ENCODE measurements at places on chromosomes 4 and X.

- DNase-seq: no peak
These were observed 549 bp upstream of the GLRB start for GRCh38 chr4:157075401-157075800.

- DNase-seq: no peak
These were observed 5.8 kb downstream of the ATG4A start for GRCh38 chrX:108097380-108097779.

- DNase-seq: no peak
These were observed 184.8 kb downstream of the RAB28 start for GRCh38 chr4:13299343-13299742.

DNA sequence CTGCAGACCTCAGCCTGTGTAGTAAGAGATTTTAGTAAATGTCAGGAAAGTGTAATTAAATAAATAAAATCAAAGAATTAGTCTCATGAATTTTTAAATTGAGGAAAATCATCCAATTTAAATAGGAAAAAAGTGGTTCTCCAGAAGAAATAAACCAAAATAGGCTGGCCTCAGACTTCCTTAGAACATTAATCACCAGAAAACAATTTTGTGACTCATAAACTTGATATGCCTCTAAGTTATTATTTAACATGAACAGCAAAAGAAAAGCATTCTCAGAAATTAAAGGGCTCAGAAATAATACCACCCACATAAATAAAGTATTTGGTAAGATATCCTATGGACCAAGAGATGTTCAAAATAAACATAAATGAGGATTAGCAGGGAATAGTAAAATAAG, 14.3 kb downstream of the FAM47B start:
- DNase-seq: no peak

DNA sequence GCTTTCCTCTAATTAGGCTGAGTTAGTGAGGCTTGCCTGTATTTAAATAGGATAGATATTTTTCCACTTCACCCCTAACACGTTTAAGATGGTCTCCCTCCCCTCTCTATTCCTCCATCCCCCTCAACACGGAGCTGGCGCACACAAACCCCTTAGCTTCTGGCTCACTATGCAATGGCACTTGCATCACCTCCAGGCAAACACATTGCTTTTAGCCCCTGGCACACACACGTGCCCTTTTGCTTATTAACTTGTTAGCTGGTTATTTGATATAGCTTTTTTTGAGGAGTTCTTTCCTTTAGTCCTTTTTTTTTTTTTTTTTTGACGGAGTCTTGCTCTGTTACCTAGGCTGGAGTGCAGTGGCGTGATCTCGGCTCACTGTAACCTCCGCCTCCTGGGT, 94.3 kb downstream of the HDAC8 start:
- DNase-seq: no peak

- no peak for DNase-seq
These were observed 79.5 kb downstream of the CLNK start for GRCh38 chr4:10605031-10605430.

DNA sequence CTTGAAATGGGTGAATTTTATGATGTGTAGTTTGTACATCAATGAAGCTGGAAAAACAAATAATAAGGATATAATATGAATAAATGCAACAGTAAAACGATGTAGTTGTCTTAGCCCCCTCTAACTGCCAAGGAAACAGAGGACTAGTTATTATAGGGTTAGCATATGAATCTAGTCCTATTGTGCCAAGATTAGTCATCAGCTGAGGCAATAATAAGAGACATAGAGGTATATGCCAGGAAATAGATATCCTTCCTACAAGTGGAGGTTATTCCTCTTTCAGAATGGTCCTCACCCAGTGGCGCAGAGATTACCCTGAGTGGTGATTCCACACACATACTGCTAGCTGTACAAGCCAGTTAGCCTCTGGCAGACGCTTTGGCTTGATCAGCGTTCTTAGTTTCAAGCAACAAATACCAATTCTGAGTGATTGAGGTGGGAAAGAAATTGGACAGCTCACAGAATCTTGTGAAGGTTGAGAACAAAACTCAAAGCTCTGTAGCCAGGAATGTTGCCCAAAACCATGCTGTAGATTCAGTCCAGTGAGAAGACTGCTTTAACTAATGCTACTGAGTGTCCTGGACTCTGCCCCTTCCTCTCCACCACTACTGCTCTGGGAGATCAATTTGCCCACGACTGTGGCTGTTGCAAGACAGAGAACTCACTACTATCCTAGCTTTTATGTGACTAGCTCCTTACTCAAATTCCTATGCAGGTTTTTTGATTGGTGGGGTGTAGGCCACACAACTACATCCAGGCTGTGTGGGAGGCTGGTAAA, 27.0 kb upstream of the ZNF280C start:
- DNase-seq: no peak

- no peak for DNase-seq
These were observed 52.0 kb upstream of the HS3ST1 start for GRCh38 chr4:11480683-11481082.

GRCh38 chrX:16797358-16797757, 11.1 kb downstream of the TXLNG start:
- DNase-seq: no peak

- no peak for DNase-seq
These were observed 76.6 kb downstream of the ZNF182 start for GRCh38 chrX:47927212-47927611.

- no peak for DNase-seq
These were observed 55.8 kb upstream of the ARHGAP24 start for GRCh38 chr4:85419103-85419502.

GRCh38 chr4:41369680-41370079, 113.0 kb downstream of the UCHL1 start:
- DNase-seq: peak; percentile 51

DNA sequence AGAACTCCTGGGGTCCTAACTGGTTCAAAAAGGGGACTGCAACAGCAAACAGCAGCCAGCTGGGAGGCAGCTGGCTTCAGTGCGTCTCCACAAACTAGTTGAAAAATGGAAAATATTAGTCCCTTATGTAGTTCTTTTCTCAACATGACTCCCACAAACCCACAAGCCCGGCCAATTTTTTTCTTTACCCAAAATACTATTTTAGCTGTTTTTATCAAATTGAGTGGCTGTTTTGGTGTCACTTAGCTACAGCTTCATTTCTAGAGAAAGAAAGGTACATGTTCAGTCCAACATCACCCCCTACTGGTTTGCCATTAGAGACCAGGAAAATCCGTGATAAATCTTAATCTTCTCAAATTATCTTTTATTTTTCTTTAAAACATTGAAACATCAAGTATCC, 97.2 kb downstream of the GUCY2F start:
- DNase-seq: no peak

DNA sequence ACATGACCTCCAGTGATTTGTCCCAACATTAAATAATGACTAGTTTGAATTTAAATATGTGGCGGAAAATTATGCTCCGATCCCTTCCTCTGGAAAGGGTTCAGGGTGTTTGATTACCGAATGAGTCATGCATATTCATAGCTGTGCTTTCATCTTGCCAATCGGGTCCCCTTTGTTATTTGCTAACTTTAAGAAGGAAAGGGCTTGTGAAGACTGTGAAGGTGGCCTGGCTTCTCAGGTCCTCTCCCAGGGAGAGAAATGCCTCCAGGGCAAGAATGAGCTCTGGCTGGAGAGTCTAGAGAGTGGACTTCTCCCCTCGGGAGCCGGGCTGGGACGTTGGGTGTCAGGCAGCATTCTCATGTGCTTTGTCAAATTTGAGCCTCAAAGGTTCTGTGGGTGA, 155.5 kb upstream of the PSAPL1 start:
- no peak for DNase-seq

GRCh38 chr4:189533603-189534002, 407.1 kb upstream of the FRG1 start:
- DNase-seq: no peak

GRCh38 chrX:154378059-154378798, 866 bp upstream of the EMD start:
- DNase-seq: peak; percentile 56

- DNase-seq: no peak
These were observed 45.6 kb downstream of the SH3RF1 start for GRCh38 chr4:169225058-169225751.

DNA sequence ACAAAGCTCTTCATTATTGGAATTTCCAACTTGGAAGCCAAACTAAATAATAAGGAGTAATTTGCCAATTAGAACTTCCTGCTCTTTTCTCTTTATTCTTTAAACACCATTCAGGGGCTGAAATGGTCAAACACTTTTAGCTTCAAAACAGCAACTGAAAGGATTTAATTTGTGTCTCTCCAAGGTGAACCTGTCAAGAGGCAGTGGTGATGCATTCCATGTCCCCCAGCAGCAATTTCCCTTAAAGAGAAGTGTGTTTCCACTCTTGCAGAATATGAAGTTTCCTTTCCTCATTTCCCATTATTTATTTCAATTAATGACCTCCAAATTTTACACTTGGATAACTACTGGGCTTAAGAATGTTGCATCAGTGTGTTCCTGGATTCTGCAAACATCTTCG, 156.0 kb downstream of the COL25A1 start:
- no peak for DNase-seq

- peak; percentile 93 for DNase-seq
These were observed at the start of gene ZNF718 for GRCh38 chr4:124275-125081. ZNF718 (plus strand) TSS chr4:124501; CDS start chr4:124671, 170 bp downstream.

DNA sequence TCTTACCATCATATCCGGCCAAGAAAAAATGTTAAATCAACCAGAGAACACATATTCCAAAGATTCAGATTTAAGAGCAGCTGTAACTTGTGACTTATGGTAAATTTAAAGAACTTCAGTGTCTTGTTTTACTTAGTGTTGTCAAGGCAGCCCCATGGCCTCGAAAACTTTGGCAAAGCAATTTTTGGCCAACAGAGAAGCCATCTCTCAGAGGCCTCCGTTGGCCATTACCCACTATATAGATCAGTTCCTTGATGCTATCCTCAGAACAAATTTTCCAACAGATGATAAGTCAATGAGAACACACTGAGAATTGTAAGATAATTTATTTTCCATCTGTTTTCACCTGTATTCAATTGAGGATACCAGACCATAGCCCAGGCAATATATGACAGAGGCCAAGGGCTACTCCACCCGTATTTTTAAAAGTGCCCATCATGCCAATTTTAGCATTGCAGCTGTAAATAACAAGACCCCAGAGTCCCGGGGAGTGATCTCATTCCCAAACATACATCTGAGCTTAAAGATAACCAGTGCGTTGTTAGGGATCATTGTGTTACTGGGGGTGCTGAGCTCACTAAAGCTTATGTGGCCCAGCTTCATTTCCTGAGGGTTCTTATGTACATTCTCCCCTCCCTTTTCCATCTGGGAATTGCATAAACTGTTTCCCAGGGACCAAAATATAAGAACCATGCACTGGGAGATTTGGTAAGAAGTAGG, 50.0 kb upstream of the PDHA1 start:
- DNase-seq: no peak

GRCh38 chrX:111288841-111289240, 18.6 kb upstream of the CAPN6 start:
- DNase-seq: no peak

GRCh38 chr4:99612281-99612680, 37.7 kb downstream of the MTTP start:
- DNase-seq: no peak

DNA sequence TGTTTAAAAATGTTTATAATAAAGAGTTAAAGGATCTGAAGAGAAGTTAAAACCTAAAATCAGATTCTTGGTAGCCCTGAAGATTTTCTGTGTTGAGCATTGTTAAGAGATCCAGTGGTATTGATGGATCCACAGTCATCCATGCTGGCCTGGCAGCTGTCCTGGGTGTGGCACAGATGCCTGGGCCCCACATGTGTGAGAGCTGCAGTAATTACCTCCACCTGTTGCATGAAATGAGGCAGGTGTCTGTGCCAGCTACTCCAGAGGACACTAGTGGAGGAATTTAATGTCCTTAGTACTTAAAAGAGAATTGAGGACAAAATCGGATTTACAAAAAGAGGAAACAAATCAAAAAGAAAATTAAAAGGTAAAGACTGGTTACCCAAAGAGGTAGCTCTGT, 44.0 kb downstream of the MGST2 start:
- no peak for DNase-seq

DNA sequence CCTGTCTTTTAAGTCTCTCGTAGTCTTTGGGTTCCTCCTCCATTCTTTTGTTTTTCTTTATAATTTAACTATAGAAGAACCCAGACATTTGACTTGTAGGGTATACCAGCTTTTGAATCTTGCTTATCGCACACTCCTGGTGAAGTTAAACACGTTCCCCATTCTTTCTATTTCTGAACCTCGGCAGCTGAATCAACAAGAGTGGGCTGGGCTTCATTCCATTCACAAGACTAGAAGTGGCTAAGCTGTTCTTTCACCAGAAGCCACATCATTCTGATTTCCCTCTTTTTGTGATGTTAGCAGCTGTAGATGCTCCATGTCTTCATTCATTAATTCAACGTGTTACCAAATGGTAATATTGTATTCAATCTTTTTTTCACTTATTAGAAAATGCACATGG, 167.9 kb downstream of the CORIN start:
- DNase-seq: no peak

- DNase-seq: no peak
These were observed 22.9 kb upstream of the KDM5C start for GRCh38 chrX:53247928-53248327.

DNA sequence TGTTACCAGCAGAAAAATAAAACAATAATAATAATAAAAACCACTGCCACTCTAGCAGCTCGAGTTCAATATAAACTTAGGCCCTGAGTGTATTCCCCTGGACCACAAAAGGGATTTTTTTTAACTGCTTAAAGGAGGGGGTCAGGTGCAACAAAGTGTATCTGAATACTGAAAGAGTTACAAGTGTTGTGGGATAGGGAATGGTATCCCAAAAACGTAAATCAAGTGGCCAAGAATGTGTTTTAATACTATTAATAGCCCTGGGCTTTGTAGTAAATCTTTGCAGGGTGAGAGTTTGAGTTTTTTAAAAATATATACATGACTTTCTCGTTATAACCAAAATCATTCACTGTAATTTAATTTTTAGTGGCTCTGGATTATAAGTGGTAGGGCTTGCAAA, 860.1 kb upstream of the INTU start:
- DNase-seq: no peak

GRCh38 chr4:139959396-139959795, 194.6 kb downstream of the MAML3 start:
- no peak for DNase-seq

DNA sequence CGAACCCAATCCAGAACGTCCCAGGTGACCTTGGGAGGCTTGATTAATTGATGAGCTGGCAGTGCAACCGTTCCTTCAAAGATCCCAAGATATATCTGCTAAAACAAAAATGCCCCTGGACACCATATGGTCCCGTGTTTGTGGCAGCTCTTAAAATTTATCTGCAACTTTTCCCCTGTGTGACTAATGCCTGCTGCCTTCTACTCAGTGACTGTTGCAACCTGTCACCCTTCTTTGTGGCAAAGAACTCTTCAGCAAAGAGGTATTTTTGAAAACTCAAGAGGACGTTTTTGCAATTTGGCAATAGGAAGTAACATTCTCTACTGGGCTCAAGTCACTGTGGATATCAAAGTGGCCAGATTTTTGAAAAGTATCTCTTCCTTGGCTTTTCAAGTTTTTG, 75.8 kb upstream of the SOD3 start:
- no peak for DNase-seq

- DNase-seq: no peak
These were observed 61.6 kb downstream of the RGS12 start for GRCh38 chr4:3354455-3354811.

- DNase-seq: no peak
These were observed 3.1 kb downstream of the TFDP3 start for GRCh38 chrX:133215017-133215416.

Data from left ventricle myocardium inferior (tissue), 1 donor.